A549 treated with AZD2906 at 1 μM for 4 hours (cell line): ENCODE measurements at places on chromosomes 16 and 17. TPM values are rescaled to one million over a fixed set of nuclear protein-coding genes. Genes with fewer than 3 reads are reported as not detected.

CETP gene
- total RNA-seq, result not detected in 5 replicates

BCL6B gene
- total RNA-seq, result not detected in 5 replicates

CTRB1 gene
- total RNA-seq, result not detected in 5 replicates

EFCAB3 gene
- not detected in 5 replicates for total RNA-seq

NEUROD2 gene
- 0.01 to 0.07 TPM (median 0.01 TPM) in 3 of 5 replicates, not detected in the others for total RNA-seq

SULT1A2 gene
- total RNA-seq, result 0.07 to 0.14 TPM in 2 of 5 replicates, not detected in the others

IRF8 gene
- total RNA-seq, result 0.34 to 0.43 TPM (median 0.37 TPM) in 5 replicates

SOX8 gene
- total RNA-seq, result 1.9 to 3.6 TPM (median 3.0 TPM) in 5 replicates

ABCA8 gene
- 0.24 to 0.52 TPM (median 0.31 TPM) in 5 replicates for total RNA-seq

TAT gene
- total RNA-seq, result 0.03 to 0.15 TPM (median 0.05 TPM) in 4 of 5 replicates, not detected in the other

ALOX15 gene
- total RNA-seq, result 0.04 to 0.26 TPM (median 0.09 TPM) in 5 replicates
